ENCODE measurements at places on chromosomes 7 and 10. TPM values are rescaled to one million over a fixed set of nuclear protein-coding genes. Genes with fewer than 3 reads are reported as not detected.
A peak's percentile ranks its signal among the peaks of the same experiment; 100 is the strongest.

Gene STRIP2
- total RNA-seq: 3.7 TPM

GRCh38 chr7:157482517-157483087 lies 145.8 kb downstream of the DNAJB6 start:
- no peak for DNase-seq

DNA sequence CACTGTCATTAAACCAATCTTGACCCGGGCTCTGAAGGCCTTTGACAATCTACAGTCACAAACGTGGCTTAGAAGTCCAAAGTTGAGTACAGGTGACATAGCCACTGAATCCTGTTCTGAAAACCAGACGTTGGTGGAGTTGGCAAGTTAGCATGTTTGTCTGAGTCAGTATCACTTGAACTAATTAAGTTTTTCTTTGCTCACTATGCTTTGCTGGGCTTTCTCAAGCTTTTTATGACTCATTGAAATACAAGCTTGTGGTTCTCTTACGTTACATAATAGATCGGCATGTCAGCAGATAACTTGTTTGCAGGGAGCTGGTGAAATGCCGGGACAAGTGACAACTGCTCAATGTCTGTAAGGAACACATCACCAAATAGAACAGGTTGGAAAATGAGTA lies 53.8 kb downstream of the ARL5B start:
- DNase-seq: peak; percentile 89

GRCh38 chr10:18949391-18949790 lies 99.2 kb upstream of the MALRD1 start:
- DNase-seq: no peak

GRCh38 chr7:74356589-74357315 lies 67.5 kb downstream of the CLIP2 start:
- no peak for DNase-seq

GRCh38 chr7:127674361-127674760 lies 22.4 kb downstream of the SND1 start:
- no peak for DNase-seq

GRCh38 chr10:131906269-131906639 lies 5.4 kb downstream of the PPP2R2D start:
- no peak for DNase-seq

Gene HACD1
- total RNA-seq: 21.7 TPM

- DNase-seq: peak; percentile 95
Observed at GRCh38 chr7:18508443-18509427, 13.2 kb downstream of the HDAC9 start.

DNA sequence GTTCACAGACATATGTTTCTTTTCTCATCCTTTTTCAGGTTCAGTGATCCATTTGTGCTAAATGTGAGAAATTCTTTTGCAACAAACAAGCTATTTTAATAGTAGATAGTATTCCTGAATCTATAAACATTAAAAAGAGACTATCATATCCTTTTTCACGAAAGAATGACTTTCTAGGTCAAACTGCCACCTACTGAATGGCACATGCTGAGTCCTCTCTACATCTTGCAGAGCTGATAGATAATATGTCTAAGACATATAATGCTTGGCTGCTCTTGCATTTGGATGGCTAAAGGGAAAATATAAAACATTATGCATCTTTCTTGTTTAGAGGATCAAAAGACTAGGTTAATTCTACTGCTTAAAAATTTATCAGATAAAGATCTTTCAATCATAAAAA lies 114.1 kb upstream of the SLC26A5 start:
- no peak for DNase-seq

DNA sequence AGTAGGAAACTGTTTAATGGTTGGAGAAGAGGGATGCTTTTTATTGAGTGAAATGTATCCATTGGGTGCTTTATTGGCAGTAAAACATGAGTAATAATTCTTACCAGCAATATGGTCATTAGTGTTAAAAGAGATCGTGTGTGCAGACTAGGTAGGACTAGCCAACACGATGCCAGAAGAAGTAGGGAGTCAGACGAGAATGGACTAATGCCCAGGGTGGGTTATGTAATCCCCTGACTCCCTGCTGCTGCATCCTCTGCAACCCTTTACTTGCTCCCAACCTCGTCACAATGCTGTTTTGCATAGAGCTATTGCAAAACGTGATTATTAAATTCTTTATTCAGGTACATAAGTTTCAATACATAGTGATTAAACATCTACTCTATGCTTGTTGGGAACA lies 1213.7 kb downstream of the GATA3 start:
- no peak for DNase-seq

GRCh38 chr10:103491729-103492364 lies 1.7 kb upstream of the NEURL1 start:
- DNase-seq: peak; percentile 73

DNA sequence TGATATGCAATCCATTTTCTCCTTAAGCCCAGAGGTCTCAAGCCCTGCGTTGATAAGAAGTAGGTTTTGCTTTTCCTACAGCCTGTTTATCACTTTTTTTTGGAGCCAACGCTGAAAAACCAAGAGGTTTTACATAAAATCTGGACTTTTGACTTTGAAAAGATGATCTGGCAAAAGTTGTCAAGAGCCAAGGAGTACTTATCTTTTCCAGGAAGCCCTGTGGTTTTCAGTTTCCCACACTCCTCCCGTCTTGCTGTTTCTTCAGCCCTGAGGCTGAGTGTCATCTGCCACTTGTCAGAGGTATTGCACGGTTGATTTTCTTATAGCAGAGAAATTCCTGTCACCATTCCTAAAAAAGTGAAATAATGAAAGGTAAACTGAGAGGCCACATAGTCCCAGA lies 108.7 kb downstream of the TYW1 start:
- DNase-seq: no peak

GRCh38 chr10:43262902-43263466 lies 3.9 kb downstream of the RASGEF1A start:
- DNase-seq: no peak

DNA sequence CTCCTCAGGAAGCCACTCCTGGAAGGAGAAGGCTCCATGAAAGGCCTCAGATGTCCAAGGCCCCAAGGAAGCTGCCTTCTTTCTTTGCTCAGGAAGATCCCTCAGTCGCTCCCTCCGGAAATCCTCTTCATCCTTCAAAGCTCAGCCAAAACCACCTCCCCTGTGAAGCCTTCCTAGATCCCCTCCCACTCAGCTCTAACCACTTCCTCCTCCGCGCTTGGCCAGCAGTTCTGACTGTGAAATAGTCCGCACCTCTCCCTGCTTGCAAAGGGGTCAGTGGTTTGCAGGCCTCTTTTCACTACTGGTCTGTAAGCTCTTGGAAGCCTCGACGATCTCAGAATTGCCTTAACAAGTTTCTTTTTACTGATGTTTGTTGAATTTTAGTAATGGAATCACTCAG lies 23.9 kb downstream of the PYROXD2 start:
- no peak for DNase-seq

GRCh38 chr7:156173748-156174353 lies 361.6 kb upstream of the SHH start:
- DNase-seq: no peak

Gene CYP26A1
- total RNA-seq: not detected

Gene SEC24C
- total RNA-seq: 49.6 TPM

DNA sequence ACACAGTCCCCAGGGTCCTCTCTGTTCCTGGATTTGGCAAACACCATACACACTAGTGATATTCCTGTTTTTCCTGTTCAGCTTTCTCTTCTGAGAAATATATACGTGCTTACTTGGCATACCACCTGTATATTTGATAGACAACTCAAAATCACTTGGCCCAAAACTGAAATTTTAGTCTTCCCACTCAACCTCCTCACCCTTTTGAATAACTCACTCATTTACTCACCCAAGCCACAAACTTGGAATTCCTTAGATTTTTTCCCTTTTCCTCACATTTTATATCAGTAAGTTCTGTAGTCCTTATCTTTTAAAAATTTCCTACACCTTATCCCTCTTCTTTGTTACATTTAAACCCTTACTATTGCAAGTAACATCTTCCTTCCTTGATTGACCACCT lies 143.4 kb downstream of the PPP1R3A start:
- no peak for DNase-seq

GRCh38 chr10:121112136-121112535 lies 261.0 kb downstream of the WDR11 start:
- no peak for DNase-seq

Gene NPC1L1
- total RNA-seq: not detected

DNA sequence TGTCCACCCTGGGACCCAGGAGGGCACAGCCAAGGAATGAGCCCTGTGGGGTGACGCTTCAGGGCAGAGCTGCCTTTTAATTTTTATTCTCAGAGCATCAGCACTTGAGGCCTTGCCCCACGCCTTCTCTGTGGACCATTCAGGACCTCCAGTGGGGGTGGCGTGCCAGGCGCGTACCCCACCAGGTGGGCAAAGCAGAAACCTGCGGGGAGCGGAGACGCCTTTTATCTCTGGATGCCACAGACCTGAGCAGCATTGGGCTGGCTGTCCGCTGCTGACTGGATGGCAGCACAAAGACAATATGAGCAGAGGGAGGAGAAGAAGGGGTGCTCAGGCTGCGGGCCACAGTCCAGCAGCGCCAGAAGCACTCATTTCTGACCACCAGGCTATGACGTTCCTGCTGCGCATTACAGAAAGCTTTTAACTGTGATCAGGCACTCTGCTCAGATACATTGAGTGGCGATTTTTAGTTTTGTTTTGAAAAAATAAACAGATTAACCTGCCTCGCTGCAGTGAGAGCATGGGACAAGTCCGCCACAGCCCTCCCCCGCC lies 90.4 kb upstream of the ANLN start:
- DNase-seq: no peak

DNA sequence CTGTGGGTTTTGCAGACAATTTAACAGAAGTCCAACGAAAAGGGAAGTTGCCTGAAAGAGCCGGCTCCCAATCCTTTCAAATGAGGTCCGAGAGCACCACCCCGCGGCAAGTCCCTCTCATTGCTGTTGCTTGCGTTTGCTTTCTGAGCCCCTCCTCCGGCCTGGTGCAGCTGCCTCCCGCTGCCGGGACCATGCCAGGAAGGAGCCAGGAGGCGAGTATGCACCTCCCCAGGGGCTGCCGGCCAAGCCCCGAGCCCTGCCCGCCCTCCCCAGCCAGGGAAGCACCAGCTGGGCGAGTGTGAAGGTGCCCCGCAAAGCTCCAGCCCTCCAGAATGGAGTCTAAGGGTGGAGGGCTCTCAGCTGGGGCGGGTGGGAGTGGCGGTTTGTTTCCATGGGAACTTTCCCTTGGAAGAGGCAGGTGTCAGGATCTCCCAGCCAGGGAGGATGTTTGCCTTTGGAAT lies 25.8 kb upstream of the PPP2R2D start:
- DNase-seq: peak; percentile 66

DNA sequence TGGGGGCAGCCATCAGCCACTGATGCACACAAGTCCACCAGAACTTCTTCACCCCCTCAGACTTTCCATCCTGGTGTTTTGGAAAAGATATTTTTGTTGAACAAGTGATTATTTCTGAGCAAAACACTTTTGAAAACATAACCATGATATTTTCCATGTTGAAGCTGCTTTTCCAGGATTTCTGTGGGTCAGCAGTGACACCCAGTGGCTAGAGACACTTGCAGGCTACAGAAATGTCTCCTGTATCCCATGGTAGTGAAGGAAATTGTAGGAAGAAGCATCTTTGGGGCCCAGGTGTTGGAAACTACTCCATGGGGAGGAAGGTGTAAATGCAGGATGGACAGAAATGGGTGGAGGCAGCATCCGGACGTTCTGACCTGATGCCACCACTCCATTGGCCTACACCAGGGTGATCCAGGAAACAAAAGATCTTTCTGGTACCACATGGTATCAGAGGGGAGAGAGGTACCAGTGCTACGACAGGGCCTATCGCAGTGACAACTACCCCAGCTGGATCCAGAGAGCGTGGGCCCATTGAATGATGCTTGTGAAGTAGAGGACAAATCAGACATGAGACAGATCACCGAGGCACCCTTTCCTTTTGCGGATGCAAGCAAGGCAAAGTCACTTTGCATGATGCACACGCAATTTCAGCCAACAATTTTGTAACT lies 111.7 kb upstream of the COBL start:
- DNase-seq: no peak

GRCh38 chr7:69748530-69748929 lies 150.3 kb downstream of the AUTS2 start:
- no peak for DNase-seq

- peak; percentile 84 for DNase-seq
Observed at GRCh38 chr10:59872892-59873463, 33.4 kb downstream of the CCDC6 start.

- DNase-seq: peak; percentile 83
Observed at GRCh38 chr7:131015657-131015958, 281.6 kb upstream of the KLF14 start.

DNA sequence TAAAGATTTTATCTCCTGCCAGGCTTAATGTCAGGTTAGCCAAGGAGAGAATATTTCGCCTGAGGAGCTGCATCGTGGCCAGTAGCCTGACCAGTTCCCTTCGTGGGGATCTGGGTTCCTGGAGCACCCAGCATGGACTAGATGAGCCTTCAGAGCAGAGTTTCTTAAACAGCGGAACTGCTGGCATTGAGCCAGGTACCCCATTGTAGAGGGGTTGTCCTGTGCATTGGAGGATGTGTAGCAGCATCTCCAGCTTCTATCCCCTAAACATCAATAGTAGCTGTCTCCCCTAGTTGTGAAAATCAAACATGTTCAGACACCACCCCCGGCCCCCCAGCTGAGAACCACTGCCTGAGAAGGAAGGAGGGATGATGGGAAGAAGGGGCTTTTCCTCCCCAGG lies 36.2 kb downstream of the CDHR3 start:
- no peak for DNase-seq

- no peak for DNase-seq
Observed at GRCh38 chr10:108791030-108791429, 1132.3 kb downstream of the XPNPEP1 start.

- no peak for DNase-seq
Observed at GRCh38 chr7:47992446-47992845, 13.0 kb upstream of the HUS1 start.

DNA sequence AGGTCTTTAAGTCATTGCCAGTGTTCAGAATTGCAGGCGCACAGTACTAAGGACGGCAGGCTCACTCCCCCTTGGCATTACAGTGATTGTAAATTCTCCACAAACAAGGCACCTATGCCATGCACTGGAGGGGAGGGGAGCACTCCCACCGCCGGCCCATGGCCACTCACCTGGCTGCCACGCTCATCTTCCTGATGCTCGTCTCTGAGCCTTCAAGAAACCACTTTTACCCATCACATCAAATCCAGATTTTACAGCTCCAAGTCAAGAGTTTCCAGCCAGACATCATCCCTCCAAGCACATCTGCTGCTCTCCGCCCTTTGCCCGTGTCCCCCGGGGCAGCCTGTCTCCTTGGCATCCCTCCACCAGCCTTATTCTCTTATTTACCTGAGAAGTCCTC lies 350.2 kb upstream of the SHH start:
- DNase-seq: no peak
